ENCODE measurements at places on chromosomes 2 and 18.

GRCh38 chr2:32289165-32289999 is 11.7 kb downstream of the YIPF4 start:
- DNase-seq = no peak

DNA sequence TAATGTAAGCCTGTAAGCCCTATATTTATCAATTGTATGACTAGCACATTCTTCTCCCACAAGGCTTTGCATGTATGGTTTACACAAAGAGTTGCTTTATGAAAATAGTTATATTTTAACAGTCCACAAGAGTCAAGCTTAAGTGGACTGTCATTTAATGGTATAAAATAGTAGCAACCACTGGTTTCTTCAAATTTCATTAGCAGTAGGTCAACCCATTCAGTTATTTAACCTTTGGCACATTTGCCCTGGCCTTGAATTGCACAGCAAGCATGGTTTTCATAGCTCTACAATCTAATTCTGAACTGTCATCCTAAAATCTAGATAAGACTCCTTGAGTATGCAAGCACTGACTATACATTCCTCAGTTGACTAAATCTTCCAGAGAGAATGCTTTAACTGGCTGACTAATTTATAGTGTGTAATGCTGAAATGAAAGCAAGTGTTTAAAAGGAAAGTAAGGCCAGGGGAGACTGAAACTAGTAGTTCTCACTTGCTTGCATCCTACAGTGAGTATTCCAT is 1.8 kb downstream of the DPP4 start:
- DNase-seq = no peak

DNA sequence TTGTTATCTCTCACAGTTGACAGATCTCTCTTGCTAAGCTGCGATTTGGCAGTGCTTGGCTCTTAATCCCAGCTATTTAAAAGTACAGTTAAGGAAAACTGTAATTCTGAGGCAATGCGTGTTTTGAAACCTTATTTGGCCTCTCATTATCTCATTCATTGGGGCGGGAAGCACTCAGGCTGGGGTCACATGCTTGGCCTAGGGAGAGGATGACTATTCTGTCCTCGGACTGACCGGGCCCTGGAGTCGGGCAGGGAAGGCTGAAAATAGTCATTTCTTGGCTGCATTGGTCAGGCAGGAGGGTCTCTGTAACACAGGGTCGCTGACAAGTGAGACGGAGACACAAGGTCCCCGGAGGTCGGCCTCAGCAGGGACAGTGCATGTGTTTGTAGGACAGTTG is 20.2 kb upstream of the EMILIN2 start:
- no peak for DNase-seq

DNA sequence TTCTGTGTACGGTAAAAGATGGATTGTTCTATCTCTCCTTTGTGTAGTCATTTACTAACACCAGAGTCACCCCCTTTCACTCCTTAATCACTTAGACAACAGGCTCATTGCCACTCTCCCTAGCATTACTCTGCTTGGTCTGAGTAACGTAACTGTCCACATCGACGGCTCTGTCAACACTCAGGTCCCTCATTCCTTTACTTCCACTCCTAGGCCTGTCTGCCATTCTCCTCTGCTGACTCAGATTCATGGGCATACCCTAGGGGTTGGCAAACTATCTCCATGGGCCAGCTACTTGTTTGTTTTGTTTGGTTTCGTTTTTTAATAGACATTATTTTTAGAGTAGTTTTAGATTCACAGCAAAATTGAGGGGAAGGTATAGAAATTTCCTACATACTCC is 243.9 kb downstream of the NR4A2 start:
- DNase-seq = no peak

DNA sequence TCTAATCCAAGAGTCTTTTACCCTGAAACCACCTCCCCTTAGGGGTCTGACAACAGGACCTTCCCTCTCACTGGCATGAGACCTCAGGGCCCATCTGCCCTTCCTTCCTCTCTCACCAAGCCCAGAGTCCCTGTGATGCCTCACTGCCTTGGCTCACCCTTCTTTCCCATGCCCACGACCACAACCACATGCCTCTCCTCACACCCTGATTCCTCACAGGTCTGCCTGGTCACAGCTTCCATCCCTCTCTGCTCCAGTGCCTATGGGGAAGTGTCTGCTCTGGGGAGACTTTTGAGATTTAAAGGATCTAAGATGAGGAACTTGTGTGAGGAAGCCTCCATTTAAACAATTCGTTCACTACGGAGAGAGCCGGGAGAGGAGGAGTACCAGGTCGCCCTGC is 98.9 kb upstream of the SH3BP4 start:
- DNase-seq = no peak

DNA sequence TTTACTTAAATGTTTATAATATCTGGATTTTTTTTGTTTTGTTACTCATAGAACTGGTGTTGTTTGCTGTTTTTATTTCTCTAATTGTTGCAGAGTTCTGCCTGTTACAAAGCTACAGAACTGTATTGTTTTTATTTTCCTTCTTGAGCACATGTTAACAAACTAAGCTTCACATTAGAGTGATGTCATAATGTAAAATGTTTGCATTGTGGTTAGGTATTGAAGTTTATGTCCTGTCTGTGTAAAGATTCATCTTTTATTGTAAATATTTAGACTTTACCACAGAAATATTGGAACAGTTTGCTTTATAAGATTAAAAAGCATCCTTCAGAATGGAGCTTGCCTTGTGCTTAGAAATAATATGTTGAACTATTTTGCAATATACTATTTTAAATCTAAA is 67.7 kb downstream of the CLIP4 start:
- DNase-seq = no peak

- DNase-seq = no peak
These were observed 15.7 kb upstream of the MAT2A start for GRCh38 chr2:85523062-85523902.

- no peak for DNase-seq
These were observed 6.6 kb upstream of the RPL37A start for GRCh38 chr2:216491793-216492596.

DNA sequence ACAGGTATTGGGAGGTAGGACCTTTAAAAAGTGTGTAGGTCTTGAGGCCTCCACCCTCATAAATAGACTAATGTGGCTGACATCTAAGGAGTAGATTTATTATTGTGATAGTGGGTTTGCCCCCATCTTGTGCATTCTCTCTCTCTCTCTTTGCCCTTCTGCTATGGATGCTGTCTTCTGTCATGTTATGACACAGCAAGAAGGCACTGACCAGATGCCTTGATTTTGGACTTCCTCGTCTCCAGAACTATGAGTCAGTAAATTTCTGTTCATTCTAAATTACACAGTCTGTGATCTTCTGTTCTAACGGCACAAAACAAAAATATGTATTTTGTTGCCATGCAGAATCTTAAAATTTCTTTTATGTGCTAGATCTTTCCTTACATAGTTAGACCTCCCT is 66.9 kb downstream of the ATAD2B start:
- no peak for DNase-seq

- no peak for DNase-seq
These were observed 40.8 kb downstream of the BCL11A start for GRCh38 chr2:60512641-60513040.

GRCh38 chr2:101638817-101639605 is 58.5 kb upstream of the MAP4K4 start:
- no peak for DNase-seq

- no peak for DNase-seq
These were observed 6.5 kb upstream of the CAPN10 start for GRCh38 chr2:240579771-240580614.

- no peak for DNase-seq
These were observed 146.5 kb upstream of the MGAT5 start for GRCh38 chr2:134107402-134107801.

DNA sequence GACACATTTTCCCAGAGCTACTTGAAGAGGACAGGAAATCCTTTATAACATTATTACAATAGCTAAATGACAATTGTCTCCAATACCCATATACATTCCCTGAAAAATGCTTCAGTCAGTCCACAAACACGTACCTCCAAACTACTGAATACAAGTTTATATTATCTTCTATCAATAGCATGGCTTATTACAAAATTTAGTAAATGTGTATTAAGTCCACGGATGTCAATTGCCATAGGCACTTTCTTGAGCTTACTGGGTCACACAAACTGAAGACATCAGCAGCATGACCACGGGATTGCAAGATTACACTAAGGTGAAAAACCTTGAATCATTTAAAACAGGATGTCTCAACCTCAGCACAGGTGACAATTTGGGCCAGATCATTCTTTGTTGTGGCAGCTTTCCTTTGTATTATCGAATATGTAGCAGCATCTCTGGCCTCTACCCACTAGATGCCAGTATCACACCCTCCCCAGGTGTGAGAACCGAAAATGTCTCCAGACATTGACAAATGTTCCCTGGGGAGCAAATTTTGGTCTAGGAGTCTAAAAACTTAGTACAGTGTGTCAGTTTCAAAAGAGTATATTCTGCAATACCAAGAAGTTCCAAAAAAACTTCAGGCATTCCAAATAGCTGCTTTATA is 1.4 kb downstream of the MBD2 start:
- DNase-seq = no peak

DNA sequence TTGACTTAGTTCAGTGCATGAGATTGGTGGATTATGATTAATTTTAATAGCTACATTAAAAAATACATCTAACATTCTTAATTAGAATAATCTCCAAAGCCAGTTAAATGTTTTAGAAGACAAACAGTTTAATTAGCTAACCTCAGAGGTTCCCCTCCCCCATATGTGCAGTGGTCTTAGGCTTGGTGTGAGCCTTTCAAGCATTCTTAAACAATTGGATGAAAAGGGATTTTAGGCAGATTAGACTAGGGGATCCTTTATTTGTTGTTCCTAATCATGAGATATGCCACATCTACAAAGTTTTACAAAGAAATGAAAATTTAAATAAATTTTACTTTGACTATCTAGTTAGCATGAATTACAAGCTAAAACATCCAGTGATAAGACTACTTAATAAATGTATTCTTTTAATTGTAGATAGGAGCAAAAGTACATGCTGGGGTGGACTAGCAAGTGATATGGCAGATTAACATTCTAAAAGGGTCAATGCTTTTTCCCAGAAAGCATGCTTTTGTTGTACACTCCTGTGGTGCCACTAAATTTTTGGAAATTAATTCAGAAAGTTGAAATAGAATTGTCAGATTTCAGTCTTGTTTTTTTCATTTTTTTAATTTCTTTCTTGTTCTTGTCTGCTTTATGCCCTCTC is 42.7 kb upstream of the OTX1 start:
- no peak for DNase-seq

- no peak for DNase-seq
These were observed 574 bp downstream of the NIFK start for GRCh38 chr2:121736140-121736461.

DNA sequence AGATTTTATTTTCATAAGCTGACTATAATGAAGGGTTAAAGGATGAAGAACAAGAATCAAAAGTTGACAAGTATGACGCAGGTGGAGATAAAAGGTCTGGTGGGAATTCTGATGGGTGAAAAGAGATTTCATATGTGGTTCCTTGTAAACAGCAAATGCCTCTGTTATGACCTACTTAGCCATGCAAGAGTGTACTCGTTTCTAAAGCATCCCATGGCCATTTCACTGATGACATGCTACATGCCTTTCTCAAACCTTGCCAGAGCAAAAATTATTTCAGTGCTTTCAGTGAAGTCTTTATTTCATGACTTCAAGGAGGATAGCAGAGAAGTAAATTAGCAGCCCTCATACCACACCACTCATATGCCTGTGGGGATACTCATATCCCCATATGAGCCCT is 71.7 kb downstream of the FEZ2 start:
- DNase-seq = no peak

GRCh38 chr2:170267071-170267470 is 89.1 kb downstream of the MYO3B start:
- no peak for DNase-seq

- DNase-seq = no peak
These were observed 109.0 kb downstream of the ICA1L start for GRCh38 chr2:202762556-202762955.

- DNase-seq = no peak
These were observed 117.4 kb downstream of the NEB start for GRCh38 chr2:151616760-151617339.

- no peak for DNase-seq
These were observed 19.2 kb upstream of the NMS start for GRCh38 chr2:100451092-100451491.

GRCh38 chr2:231059756-231060155 is 3.1 kb downstream of the PSMD1 start:
- no peak for DNase-seq

DNA sequence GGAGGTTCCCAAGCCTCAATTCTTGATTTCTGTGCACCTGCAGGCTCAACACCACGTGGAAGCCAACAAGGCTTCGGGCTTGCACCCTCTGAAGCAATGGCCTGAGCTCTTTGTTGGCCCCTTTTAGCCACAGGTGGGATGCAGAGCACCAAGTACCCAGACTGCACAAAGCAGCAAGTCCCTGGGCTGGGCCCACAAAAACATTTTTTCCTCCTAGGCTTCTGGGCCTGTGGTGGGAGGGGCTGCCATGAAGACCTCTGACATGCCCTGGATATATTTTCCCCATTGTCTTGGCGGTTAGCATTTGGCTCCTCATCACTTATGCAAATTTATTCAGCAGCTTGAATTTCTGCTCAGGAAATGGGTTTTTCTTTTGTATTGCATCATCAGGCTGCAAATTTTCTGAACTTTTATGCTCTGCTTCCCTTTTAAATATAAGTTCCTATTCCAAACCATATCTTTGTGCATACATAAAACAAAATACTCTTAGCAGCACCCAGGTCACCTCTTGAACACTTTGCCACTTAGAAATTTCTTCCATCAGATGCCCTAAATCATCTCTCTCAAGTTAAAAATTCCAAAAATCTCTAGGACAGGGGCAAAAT is 9.0 kb upstream of the MATN3 start:
- no peak for DNase-seq

DNA sequence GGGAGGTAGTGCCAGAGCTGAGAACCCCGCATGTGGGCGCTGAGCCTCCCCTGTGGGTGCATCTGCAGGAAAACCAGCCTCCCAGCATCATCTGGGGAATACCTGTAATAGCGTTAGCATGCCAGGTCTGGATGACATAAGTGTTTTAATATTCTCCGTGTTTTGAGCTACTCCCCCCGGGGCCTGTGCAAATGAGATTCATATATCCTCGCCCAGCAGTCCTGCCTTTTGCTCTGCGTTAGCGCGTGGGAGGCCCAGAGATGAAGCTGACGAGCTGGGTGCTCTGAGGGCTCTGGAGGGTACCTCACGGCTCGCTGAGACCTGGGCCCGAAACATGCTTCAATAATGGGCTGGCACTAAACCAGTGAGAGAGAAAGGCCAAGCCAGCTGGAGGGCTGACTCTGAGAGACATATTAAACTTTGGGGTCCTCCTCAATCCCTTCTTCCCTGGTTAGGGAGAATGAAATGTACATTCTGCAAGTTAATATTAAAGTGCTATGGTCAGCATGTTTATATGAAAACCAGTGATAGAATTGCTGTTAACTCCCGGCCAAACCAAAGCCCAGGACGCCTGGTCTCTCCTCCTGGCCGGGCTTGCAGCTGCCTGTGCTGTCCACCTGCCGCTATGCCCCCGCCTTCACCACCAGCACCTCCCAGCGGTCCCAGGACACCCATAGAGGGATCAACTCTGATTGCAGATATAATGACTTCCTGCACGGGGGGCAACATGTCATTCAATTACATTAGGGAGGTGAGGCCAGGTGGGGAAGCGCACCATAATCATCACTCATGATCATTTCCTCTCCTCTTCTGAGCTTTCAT is 77.0 kb downstream of the EDAR start:
- no peak for DNase-seq

- DNase-seq = no peak
These were observed 78.8 kb downstream of the INSIG2 start for GRCh38 chr2:118167026-118167425.
